ENCODE measurements at places on chromosomes 4 and X. TPM values are rescaled to one million over a fixed set of nuclear protein-coding genes. Genes with fewer than 3 reads are reported as not detected.

DNA sequence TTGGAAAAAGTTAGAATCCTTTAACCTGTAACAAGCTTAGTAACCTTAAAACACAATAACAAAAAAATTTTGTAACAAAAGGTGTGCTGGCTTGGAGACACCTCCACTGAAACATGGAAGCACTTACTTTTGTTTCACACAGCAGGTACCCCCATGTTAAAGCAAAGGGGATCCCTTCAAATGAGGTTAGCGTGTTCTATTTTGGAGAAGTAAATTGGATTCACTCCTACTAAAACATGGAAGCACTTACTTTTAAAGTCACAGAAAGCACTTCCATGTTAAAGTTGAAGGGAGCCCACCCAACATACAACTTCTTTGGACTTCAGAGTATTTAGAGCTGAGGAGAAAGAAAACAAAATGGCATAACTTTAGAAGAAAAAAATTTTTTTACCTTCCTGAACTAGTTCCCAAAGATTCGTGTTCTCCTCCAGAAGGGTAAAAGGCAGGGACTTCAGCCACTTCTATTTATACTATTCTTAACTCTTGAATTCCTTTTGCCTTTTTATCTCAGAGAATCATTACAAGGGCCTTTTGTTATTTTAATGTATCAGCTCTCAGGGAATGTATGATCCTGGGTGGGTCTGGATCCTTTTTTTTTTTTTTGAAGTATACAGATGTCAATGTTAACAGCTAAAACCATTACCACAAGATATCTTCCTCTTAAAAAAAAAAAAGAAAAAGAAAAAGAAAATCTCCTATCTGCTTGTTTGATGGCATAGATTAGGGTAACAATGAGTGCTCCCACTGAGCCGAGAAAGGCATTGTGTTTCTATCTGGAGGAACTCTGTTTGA lies 11.5 kb downstream of the LARP7 start:
- no peak for DNase-seq

- DNase-seq: no peak
Measured at GRCh38 chr4:79298484-79298883, 27.4 kb downstream of the NAA11 start.

GRCh38 chr4:32752962-32753361 lies 2032.8 kb downstream of the PCDH7 start:
- DNase-seq: no peak

DNA sequence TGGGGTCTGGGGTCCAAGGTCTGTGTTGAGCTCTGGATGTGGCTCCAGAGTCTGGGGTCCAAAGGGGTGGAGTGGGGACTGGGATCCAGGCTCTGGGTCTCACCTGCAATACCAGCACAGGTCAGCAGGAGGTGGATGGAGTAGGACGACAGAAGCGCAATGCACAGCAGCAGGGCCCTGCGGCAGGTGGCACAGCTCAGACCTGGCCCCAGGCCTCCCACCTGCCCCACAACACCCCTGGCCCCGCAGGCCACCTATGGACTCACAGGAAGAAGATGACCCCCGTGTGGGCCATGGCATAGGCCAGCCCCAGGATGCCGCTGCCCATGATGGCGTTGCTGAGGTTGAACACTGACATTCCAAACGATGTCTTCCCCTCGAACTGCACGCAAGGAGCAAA lies 3.4 kb downstream of the SLC38A5 start:
- DNase-seq: no peak

DNA sequence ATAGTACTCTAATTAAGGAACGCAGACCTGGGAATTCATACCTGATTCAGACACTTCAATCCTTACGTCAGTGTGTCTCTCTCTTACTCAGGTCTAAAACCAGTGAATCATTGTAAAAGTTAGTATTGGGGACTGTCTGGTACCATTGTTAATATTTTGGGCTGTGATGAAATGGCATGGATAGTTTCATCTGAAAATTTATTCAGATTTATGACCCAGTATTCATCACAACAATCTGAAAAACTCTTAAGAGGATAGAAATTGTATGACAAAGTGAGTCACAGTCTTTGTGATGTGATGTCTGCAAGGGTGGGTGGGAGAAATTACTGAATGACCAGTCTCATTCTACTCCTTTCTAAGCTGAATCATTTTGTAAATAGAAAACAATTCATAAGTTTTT lies 10.3 kb downstream of the FGF2 start:
- no peak for DNase-seq

Gene MND1
- 16.2 TPM for total RNA-seq

Gene ASB12
- not detected for total RNA-seq

Gene SHROOM4
- total RNA-seq: 0.12 TPM

Gene EIF1AX
- 58.7 TPM for total RNA-seq

Gene FBXW7
- total RNA-seq: 45.2 TPM

Data from G401 (cell line).